ENCODE measurements at places on chromosomes 2 and 18. TPM values are rescaled to one million over a fixed set of nuclear protein-coding genes. Genes with fewer than 3 reads are reported as not detected.

CYP27A1 gene
- total RNA-seq, result 10.5 TPM

IL37 gene
- total RNA-seq, result not detected

POTEJ gene
- not detected for total RNA-seq

EVA1A gene
- 25.2 TPM for total RNA-seq

DNA sequence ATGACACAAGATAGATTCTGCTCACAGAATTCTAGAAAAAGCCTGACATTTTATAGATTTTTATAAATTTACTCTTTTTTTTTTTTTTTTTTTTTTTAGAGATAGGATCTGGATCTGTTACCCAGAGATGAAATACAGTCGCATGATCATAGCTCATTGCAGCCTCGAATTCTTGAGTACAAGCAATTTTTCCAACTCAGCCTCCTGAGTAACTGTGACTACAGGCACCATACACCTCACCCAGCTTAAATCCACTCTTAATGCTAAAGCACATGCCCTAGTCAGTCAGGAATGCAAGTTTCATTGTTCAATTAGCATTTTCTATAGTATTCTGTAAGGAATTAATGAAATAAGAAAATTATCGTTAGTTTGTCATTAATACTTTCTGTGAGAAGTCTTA is 32.1 kb upstream of the WDR75 start:
- peak; percentile 21 for DNase-seq

GRCh38 chr18:70659036-70659925 is 370.4 kb downstream of the SOCS6 start:
- DNase-seq, result peak; percentile 23

DNA sequence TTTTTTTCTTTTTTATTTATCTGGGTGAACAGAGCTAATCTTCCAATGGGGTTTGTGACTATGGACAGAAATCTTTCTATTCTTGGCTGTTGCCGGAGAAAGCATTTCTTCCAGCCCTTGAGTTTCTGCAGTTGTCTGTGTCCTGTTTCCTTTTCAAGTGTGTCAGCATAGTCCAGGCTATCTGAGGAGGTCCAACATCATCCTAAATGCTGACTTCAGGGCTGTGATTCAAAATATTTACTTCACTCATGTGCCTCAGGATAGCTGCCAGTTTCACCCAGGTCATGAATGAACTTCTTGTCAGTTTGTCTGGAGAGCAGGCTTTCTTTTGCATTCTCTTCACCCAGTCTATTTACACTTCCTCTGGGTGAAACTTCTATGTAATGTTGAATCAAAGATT is 27.9 kb downstream of the ITGAV start:
- DNase-seq, result no peak

DNA sequence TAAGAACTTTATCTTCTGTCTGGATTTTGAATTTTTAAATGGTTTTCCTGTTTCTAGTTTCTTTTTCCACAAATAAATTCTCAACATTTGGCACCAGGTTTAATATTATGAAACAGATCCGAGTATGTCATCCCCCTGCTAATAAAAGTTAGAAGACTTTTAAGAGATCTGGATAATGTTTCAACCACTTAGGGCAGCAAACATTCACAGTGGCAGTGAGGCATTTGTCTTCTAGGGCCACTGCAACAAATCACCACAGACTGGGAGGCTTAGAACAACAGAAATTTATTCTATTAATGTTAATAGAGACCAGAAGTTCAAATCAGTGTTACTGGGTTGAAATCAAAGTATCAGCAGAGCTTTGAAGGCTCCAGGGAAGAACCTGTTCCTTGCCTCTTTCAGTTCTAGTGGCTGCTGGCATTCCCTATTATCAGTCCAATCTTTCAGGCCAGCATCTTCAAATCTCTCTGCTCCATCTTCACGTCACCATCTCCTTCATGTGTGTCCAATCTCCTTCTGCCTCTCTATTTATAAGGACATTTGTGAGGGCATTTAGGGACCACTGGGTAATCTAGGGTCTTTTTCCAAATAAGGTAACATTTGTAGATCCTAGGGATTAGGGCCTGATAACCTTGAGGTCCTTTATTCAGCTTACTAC is 23.4 kb downstream of the ACSL3 start:
- DNase-seq, result peak; percentile 41

GRCh38 chr2:170707821-170708795 is 7.0 kb upstream of the SP5 start:
- no peak for DNase-seq

DNA sequence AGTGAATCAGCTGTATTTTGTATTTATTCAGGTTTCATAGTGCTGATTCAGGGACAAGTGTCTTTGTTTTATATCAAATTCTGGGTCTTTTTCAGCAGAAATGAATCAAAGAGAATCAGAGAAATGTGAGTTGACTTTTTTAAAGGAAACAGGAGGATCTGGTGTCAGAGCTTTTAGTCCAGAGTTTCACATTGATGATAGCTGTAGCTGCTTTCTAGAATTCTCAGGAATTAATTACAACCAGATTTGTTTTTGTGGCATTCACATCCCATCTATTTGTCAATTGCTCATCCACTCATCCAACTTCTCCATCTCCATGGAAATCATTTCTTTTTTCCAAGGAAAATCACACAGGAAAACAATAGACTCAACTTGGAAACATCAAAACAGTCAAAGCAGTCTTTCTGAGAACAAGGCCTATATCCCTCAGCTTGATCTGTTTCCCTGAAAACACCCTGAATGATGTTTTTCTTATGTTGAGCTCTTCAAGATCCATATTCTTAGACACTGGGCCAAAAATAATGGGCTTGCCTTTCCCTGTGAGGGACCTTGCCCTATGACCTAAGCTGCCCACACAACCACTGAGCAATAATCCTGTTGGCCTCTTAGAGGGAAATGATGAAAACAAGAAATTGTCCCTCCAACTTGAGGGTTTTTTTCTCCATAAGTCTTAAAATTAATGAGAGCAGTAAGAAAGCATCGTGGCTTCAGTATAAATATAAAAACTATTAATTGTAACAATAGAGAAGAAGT is 249.5 kb upstream of the FN1 start:
- DNase-seq, result peak; percentile 44

- no peak for DNase-seq
Observed at GRCh38 chr2:143762176-143762928, 633.1 kb downstream of the ARHGAP15 start.

DNA sequence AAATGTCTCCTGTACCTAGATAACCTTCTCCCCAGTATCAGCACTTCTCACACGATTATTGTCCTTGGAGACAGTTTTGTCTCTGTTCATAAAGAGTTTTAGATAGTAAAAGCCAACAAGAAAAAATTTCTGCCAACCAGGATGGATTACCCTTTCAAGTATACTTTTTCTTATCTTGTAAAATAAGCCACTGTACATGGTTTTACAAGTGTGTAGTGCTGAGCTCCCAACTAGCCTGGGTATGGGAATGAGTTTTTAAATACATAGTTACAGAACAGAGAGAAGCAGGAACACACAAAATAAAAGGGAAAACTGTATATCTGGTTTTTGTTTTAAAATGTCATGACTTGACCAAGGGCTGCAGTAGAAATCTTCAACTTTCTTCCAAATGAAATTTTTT is 76.7 kb downstream of the C18orf54 start:
- no peak for DNase-seq

All from fibroblast of the aortic adventitia (primary cell).